ENCODE measurements at places on chromosomes 5 and 9. TPM values are rescaled to one million over a fixed set of nuclear protein-coding genes. Genes with fewer than 3 reads are reported as not detected.

SHB gene
- total RNA-seq = 13.3 TPM

GRCh38 chr5:166276006-166276405 is 2015.4 kb upstream of the WWC1 start:
- DNase-seq = no peak

DNA sequence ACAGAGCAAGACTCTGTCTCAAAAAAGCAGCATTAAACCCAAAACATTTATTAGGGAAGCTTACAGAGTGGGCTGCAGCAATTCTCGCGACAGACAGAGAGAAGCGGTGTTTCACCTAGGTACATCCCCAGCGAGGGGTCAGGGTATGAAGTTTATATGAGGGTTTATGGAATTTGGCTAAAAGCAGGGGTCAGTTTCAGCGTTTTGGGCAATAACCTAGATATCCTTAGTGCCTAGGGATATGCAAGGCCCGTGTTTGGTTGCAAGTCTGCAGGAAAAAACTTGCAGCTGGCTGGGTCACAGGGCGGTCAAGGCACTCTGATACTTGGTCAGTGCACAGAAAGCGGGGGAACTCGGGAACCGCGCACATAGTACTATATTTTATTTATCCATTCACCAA is 649 bp upstream of the GLE1 start:
- peak; percentile 29 for DNase-seq

- DNase-seq = no peak
These were observed 2.6 kb downstream of the SLC22A5 start for GRCh38 chr5:132372127-132372526.

GLT6D1 gene
- not detected for total RNA-seq

C5orf58 gene
- total RNA-seq = not detected

DNA sequence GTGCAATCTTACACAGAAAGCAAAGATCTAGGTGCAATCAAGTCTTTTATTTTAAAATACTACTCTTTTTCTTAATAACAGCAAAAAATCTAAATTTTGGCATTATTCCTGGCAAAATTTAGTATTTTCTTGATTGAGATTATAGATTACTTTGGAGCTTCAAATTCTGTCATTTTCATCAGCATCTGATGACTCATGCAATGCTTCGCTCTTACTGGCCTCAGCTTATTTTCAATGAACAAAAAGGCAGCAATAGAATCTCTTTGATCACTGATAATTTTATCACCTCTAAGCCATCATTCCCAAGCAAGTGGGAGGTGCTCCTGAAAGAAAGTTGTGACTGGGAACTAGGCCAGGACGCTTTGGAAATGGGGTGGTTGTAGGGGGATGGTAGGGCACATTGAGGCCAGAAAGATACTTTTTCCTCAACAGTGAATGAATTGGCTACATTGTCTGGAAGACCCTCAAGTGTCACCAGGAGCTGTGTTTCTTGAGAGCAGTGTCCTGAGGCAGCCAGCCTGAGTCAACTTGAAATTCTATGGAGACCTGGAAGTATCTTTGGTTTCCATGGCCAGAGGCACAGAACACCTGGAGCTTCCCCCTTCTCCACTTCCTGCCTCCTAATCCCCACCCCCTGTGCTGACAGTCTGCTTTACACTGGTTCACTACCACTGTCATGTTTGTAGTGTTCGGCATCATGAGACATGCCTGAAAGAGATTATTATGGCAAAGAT is 46.9 kb upstream of the APC start:
- no peak for DNase-seq

CRHBP gene
- total RNA-seq = not detected
